ENCODE measurements at places on chromosomes 7 and 10.

- no peak for DNase-seq
Measured at GRCh38 chr7:76392531-76393115, 16.9 kb downstream of the SSC4D start.

GRCh38 chr10:2992401-2993198, 74.7 kb upstream of the PFKP start:
- no peak for DNase-seq

GRCh38 chr7:43727003-43727402, 2.3 kb downstream of the COA1 start:
- no peak for DNase-seq

DNA sequence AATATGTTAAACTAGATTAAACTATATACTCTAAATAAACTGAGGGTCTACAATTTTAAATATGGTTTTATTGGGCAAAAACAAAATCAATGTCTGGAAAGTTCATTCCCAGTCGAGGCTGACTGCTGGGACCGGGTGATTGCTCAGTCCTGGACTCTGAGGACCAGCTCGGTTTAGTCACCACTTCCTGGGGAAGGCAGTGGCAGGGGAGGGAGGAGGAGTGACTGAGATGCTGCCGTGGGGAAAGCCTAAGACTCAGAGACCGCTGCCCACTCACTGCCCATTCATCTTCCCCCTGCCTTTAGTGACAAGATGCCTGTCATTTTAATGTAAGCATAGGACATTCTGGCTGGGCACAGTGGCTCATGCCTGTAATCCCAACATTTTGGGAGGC, 29.0 kb downstream of the ATOH7 start:
- no peak for DNase-seq

GRCh38 chr7:29113384-29114102, 32.8 kb downstream of the CPVL start:
- no peak for DNase-seq

- DNase-seq: no peak
Measured at GRCh38 chr7:64811767-64812166, 17.5 kb downstream of the ZNF138 start.

DNA sequence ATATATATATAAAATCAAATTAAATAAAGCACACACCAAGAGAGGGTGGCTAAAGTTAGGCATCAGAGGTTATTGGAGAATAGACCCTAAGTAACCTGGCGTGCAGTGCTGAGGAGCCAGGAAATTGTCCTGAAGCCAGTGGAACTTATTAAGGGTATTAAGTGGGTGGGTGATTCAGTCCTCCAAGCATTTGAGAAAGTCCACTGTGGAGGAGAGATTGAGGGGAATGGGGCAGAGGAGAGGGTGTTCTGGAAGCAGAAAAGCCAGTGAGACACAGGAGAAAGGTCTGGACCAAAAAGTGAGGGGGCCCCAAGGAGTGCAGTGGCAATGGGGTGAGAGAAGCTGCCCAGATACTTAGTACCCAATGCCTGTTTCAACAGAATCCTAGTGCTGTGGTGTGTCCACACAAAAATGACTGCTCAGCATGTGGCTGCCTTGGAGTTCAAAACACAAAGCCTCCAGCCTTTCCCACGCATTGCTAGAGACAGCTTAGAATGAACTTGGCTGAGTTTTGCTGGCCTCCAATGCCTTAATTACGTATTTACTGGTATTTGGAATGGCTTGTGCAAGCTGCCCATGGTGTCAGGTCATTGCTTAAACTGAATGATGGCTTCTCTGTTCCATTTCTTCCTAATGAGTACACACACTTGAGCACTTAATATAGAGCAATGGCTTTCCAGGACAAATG, 44.9 kb upstream of the CHST15 start:
- DNase-seq: no peak

- DNase-seq: no peak
Measured at GRCh38 chr7:91240376-91240941, 23.8 kb upstream of the FZD1 start.

DNA sequence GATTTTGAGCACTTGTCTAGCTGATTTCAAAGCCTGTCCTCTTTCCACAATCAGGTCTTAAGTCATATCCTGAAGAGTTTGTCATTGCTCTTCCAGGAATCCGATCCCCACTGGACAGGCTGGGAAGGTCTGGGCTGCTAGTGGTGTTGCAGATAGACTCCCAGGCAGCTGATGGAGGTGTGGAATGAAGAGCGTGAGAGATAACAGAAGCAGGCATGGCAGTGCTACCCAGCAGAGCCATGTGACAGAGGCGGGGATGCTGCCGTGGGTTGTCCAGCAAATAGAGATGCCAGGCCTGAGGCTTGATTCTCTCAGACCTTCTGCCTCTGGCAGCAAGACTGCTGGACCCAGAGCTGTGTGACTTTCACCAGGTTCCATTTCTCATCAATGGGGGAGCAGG, 116.5 kb upstream of the EEPD1 start:
- DNase-seq: no peak

DNA sequence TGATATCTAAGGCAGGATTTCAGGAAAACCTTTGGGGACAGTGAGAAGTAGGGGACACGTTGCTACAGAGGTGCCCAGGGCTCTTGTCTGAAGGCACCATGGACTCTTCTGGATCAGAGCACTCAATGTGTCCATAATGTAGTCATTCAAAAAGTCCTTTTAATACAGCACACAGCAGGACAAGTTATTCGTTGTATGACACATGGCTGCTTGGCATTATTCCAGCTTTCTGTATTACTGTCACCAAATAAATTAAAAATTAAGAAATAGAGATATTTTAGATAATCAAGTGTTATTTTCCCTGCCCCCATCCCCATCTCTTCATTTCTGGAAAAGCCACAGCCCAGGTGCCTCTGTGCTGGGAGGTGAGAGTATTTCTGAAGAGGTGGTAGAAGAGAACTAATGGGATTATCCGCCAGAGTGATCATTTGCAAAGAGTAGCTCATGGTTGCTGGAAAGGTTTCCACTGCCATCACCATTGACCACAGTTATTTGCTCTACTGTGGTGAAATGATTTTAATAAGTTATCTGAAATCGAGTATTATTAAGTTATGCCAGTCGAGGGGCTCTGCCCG, 83.0 kb downstream of the CXCL12 start:
- DNase-seq: no peak

DNA sequence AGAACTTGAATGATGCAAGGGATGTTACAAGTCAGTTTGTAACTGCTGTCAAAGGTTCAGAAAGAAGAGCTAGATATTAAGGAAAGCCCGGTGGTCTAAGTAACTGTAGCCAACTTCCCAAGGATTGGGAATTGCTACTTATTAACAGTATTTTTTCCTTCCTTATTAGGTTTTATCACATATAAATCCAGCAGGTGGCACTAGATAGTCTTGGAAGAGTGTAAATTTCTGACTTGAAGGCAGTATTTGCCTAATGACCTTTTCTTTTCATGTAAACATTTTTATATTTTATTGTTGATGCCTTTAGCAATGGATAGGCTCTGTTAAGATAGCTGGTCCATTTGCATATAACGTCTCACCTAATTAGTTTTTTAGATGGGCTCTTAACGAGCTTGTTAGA, 51.2 kb downstream of the ANLN start:
- DNase-seq: no peak

DNA sequence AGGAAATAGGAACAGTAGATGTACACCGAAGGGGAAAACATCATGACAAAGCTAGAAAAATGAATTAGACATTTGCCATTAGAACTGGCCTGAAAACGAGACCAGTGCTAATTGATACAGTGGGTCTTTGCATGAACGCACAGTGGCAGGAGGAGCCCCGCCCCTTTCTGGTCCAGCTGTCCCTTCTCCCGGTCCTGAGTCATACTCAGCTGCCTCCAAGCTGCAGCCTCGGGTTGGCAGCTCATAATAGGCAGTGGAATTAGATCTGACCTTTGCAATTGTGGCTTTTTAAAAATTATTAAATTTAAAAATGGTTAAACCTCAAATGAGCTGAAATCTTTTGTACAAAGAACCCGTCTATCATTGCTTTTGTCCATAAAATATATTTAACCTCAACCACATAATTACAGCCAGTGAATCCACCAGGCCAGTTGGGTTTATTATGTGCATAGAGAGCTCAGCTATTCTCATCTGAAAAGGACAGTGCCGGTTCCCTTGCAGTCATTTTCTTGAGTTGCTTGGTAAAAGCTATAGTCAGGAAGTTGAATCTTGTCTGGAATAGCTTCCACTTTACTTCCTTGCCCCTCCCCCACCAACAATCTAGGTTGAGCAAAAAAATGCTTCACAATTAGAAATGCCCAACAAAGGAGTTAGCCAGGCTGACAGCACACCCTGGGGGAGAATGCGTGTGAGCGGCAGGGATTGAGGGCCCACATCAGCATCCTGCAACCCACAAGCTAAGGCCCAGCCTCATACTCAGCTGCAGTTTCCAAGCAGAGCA, 147.1 kb downstream of the BUB3 start:
- no peak for DNase-seq

DNA sequence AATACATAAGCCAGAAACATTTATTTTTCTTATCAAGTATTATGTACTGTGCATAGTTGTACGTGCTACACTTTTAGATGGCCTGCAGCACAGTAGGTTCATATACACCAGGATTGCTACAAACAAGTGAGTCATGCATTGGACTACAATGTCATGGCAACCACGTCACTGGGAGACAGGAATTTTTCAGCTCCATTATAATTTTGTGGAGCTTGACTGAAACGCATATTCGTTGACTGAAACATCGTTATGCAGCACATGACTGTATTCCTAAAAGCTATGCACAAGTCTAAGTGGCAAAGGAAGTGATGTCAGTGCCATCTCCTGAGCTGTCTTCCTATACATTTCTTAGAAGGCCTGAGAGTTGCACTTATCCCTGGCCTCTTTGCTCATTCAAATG, 871.8 kb downstream of the IPMK start:
- DNase-seq: no peak

- no peak for DNase-seq
Measured at GRCh38 chr10:11794566-11794965, 28.6 kb upstream of the PROSER2 start.

- DNase-seq: no peak
Measured at GRCh38 chr7:158447506-158448171, 140.0 kb downstream of the PTPRN2 start.

- no peak for DNase-seq
Measured at GRCh38 chr7:139490130-139490529, 6.7 kb upstream of the KLRG2 start.

- DNase-seq: no peak
Measured at GRCh38 chr7:155791836-155792235, 20.4 kb downstream of the SHH start.

GRCh38 chr10:123970207-123970926, 78.8 kb upstream of the CPXM2 start:
- DNase-seq: no peak

DNA sequence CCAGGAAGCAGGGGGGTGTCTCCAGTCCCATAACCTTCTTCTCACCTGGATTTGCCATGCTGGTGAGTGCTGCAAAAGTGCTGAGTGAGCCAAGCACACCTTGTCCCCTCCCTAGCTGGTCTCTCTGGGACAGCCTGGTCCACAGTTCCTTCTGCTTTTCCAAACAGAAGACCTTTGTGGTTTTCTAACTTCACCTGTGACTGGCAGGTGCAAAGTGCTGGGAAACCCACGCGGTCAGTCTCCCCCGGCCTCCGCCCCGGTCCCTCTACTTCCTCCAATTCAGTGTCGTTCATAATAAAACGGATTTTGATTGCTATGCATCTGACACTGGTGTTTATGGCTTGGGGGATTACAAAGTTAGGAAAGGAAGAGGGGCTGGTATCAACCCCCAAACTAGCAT, 37.1 kb downstream of the RBAK start:
- no peak for DNase-seq

DNA sequence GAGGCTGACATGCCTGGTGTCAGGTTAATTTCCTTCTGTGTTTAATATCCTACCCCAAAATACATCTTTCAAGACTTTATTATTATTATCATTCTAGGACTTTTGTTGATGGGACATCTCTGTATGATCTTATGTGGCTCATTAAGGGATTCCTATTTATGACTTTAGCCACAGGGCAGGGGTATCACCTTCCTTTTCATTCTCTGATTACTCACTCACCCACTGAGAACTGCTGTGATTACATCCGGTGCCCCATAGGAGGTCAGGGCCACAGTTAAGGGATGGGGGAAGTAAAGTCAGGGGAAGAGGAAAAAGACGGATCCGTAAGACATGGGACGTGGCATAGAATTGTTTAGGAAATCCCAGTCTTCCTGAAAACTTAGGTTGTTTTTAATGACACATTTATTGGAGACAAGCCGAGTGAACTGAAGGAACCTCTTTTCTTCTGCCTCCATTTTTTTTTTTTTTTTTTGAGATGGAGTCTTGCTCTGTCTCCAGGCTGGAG, 61.0 kb upstream of the PITRM1 start:
- DNase-seq: no peak

DNA sequence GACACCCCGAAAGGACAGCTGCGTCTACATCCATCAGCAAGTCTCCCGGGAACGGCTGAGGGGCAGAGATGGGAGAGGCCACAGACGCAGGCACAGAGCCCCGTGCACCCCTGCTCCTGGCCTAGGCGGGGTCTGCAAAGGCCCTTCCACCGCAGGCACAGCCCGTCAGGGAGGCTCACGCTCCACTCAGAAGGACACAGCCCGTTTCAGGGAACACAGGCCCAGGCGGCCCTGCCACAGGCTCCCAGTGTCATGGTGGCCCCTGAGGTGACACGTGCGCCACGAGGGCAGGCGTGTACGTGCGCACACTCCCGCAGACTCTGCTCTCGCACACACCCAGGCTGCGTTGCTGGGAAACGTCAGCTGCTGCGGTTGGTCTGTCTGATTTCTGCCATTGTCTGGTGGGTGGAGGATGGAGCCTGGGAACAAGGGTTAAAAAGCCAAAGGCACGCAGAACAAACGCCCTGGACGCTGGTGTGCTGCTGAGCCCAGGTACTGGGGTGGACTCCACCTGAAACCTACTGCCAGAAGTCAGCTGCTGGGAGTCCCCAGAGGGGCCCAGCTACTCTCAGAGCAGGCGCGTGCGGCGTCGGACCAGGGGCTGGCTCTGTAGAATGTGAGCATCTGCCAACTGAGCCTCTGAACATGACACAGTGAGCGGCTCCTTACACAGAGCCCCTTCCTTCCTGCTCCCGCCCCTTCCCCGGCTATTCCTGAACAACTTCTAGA, 13.1 kb downstream of the GPER1 start:
- DNase-seq: no peak

DNA sequence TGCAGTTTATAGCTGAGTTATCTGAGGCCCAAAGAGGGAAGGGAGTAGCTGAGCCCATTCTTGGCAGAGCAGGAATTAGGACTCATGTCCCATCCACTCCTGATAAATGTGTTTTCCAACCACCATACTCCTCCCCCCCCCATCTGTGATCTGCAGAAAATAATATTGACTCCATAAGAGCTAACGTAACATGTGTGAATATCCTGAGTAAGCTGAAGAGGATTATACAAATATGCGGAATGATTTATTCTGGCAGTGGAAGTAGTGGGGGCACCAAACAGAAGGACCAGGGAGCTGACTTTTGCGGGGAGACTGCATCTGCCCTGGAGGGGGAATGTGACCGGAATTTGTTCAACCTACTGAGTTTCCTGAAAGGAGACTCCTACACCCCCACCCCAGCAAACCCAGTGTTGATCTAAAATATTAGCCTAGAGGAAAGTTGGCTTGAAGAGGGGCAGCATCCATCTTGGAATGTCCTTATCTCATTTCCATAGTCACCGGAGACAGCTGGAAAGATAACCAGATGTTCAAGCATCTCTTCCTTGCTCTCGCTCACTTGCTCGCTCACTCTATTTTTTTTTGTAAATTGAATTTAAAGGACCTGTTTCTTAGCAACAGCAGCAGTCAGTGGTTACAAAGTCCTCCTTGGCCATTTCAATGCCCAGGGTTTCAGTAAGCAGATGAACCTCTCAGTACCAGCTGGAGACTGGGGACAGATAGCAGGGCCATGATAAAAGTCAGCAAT, 114.7 kb downstream of the RPS24 start:
- DNase-seq: no peak

Measured in stimulated activated CD8-positive, alpha-beta memory T cell treated with anti-CD3 and anti-CD28 coated beads, Interleukin-4, amount 100 ng/mL, for 1 hour (primary cell).